NCI-H2081 (cell line): ENCODE measurements at places on chromosomes 3 and 15.

DNA sequence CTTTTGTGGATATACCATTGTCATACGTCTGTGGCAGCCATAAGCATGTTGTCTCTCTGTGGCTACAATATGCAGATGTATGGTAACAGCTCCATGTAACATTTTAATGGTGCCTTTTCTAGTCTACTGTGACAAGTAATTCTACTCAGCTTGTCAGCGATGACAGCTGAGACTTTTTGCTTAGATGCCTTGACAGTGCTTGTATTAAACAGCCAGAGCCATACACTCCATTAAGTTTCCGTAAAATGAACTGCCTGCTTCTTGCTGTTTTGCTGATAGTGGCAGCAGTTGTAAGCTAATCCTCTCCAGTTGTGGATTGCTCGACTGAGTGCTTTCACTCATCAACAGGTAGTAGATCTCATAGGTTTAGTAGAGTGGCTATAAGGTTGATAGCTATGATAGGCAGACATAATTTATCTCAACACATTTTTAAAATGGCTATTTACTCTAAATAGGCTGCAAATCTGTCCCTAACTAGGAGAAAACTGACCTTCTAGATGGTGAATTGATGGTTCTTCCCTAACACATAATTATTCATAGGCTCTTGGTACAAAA is 260.2 kb upstream of the NAALADL2 start:
- DNase-seq: no peak

DNA sequence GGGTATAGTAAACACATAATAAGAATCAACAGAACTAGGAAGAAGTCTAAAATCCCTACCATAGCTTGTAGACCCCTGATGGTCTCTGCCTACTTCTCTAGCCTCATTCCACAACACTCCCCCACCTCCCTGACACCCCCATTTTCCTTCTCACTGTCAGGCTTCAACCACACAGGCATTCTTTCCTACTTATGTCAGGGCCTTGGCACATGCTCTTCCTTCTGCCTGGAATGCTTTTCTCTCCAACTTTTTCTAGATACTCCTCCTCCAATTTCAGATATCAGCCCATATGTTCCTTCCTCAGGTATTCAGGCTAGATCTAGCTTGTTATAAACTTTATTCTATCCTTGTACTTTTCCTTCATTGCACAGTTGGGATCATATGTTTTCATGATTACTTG is 106.0 kb upstream of the MRPL3 start:
- no peak for DNase-seq

DNA sequence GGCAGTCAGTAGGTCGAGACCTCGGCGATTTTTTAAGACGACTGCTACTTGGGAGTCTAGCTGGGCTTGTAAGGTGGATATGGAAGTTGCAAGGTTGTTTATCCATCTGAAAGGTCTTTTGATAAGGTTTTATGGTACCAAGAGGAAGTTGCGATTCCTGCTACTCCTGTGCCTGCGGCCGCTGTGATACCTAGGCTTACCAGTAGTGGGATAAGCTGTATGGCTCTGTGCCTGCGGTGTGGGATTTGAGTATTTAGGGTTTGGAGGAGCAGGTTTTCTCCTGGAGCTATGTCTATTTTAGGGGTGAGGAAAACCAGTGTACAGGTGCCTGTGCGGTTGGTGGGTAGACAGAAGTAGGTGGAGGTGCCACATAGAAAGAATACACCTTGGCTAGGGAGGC is 1059.8 kb downstream of the SI start:
- no peak for DNase-seq

GRCh38 chr15:33910741-33911140 is 57.6 kb upstream of the CHRM5 start:
- no peak for DNase-seq

GRCh38 chr3:30642849-30643361 is 36.5 kb downstream of the TGFBR2 start:
- no peak for DNase-seq

- DNase-seq: no peak
Observed at GRCh38 chr15:78981532-78982313, 36.9 kb upstream of the CTSH start.

GRCh38 chr3:127847236-127847720 is 25.0 kb upstream of the MGLL start:
- no peak for DNase-seq
